Glomerular endothelial cell (primary cell): ENCODE measurements at places on chromosomes 11 and 22.

DNA sequence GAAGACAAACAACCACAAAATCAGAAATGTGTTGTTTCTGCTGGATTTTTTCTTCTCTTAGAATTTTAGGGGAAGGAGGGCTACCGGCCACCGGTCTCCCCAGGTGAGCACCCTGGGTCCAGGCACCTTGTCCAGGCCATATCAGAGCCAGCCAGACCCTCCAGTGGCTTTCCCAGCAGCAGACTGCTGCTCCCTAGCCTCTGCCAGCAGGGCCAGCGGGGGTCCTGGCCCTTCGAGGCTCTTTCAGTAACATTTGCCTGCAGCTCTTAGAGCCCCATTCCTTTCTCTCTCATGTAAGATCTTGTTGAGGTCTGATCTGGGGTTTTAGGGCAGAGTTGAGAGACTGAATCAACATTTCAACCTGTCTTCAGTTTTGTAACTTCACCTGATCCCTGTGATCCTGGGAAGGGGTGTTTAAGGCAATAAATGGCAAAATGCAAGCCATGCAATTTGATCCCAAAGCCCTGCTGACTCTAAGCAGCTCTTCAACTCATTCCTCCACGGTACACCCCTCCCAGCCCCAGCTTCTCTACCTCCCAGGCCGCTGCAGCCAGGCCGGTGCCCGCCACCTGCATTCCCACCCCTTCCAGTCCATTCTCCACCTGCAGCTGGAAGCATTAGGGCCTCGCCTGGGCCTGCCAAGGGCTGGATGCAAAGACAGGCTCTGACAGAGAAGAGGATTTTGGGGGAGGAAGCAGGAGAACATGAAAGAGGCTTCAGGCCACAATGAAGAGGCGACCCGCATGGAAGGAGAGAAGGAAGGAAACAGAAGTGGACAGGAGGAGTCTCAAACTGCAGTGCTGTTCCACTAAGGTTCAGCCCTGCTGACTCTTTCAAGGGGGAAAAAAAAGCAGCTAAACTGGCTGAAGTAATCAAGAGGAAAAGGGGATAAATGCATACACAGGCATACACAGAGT is 113.0 kb upstream of the FGF3 start:
- no peak for DNase-seq

DNA sequence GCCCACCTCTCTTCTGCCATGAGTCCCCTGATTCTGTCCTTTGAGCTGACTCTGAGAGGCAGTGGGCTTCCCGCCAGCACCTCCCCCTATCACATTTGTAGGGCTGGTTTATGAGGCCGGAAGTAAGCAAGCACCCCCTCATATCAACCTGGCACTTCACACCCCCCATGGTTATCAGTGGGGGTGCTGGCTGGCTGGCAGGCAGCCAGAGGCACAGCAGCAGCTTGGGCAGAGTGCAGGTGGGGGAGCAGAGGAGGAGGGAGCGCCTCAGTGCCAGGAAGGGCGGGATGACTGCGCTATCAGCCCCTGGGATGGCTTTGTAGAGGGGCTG is 22.9 kb upstream of the CHRM4 start:
- DNase-seq, result no peak

GRCh38 chr11:114109206-114110090 is 49.9 kb downstream of the ZBTB16 start:
- DNase-seq, result no peak

- no peak for DNase-seq
Observed at GRCh38 chr11:12116425-12117032, 6.1 kb downstream of the MICAL2 start.

- no peak for DNase-seq
Observed at GRCh38 chr11:24636291-24636629, 139.4 kb downstream of the LUZP2 start.

DNA sequence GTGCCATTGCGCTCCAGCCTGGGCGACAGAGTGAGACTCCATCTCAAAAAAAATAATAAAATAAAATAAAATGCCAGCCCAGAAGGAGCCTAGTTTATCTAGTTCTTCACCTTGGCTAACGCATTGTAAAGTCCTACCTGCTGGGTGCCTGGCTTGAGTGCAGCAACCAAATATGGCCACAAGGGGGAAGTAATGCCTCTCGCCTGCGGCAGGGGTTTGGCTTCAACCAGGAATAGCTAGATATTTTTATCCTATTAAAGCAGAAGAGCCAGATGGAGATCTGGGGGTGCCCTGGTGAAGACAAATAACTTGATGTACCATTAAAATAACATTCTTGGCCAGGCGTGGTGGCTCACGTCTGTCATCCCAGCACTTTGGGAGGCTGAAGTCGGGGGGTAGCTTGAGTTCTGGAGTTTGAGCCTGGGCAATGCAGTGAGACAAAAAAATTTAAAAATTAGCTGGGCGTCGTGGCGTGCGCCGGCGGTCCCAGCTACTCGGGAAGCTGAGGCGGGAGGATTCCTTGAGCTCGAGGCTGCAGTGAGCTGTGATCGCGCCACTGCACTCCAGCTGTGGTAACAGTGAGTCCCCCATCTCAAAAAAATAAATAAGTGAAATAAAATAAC is 20.6 kb upstream of the PLEKHB1 start:
- DNase-seq, result peak; percentile 29

GRCh38 chr22:49426098-49426497 is 401.6 kb downstream of the BRD1 start:
- DNase-seq, result no peak

GRCh38 chr11:13116491-13116890 is 107.4 kb downstream of the RASSF10 start:
- DNase-seq, result no peak

DNA sequence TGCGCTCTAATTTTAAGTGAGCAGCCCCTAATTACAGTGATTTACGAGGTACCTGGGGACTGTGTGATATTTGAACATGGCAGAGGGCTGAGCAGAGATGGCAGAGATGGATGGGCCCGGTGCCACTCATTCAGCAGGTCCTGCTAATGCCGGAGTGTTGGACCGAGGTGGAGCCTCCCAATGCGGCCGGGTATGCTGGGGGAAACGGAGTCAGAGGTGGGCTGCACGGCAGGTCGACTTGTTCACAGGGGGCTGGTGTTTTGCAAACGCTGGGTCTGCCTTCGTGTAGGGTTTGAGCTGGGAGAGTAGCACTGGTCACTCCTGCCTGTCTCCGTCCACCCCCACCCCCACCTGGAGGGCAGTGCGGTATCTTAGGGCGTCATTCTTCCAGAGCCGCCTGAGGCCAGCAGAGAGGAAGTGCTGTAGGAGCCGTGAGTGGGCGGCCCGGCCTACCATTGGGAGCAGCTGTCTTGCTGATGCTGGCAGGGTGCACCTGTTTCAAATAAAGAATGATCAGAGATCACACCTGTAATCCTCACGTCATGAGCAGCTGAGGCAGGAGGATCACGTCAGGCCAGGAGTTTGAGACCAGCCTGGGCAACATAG is 122.6 kb downstream of the IGLL1 start:
- DNase-seq, result no peak

DNA sequence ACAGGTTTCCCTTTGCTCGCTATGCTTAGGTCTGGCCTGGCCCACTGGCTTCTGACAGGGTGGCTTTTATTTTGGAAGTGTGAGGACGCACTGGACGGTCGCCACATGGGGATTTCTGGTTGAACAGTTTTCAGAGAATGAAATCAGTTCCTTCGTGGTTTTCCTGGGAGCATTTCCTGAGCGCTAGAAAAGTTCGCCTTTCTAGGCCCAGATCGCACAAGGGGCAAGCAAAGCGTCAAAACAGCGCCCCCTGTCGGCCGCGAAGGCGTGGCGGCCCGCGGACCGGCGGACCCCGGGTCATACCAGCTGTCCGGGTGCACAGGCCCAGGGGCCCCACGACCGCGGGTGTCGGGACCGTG is 12.7 kb upstream of the CYP2R1 start:
- no peak for DNase-seq

DNA sequence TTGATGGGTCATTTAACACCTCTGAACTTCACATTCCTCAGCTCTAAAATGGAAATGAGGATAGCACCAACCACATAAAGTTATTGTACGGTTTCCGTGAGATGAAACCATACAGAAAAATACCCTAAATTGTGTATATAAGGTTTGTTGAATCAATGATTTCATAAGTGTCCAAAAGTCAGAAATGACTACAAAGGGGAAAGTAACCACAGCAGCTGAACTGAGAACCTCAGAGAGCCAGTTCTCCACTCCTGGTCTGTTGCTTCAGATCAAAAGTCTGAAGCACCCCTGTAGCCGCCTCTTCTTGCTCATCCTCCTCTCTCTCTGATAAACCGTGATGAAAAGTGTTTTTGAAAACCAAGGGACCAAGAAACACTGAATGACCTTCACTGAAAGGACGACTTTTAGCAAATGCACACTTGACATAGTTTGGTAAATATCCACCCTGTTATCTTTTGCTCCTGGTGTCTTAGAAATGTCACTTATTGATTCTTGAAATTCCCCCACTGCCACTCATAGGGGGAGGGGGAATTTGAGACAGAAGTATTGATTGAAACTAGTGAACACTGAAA is 194.5 kb downstream of the NAV2 start:
- no peak for DNase-seq

- no peak for DNase-seq
Observed at GRCh38 chr11:128704517-128704916, 10.6 kb downstream of the FLI1 start.
